ENCODE measurements at places on chromosomes 2 and 18.

DNA sequence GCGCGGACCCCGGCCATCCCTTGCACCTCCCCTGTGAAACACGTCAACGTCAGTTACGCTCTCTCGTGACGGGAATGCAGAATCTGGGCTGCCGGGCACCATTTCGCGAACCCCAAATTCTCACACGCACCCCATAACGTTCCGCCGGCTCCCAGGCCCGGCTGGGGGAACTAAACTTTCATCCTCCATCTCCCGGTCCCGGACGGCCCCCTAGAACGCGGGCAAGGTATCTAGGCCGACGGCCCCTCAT, 544 bp downstream of the DNAJC27 start:
- no peak for DNase-seq

DNA sequence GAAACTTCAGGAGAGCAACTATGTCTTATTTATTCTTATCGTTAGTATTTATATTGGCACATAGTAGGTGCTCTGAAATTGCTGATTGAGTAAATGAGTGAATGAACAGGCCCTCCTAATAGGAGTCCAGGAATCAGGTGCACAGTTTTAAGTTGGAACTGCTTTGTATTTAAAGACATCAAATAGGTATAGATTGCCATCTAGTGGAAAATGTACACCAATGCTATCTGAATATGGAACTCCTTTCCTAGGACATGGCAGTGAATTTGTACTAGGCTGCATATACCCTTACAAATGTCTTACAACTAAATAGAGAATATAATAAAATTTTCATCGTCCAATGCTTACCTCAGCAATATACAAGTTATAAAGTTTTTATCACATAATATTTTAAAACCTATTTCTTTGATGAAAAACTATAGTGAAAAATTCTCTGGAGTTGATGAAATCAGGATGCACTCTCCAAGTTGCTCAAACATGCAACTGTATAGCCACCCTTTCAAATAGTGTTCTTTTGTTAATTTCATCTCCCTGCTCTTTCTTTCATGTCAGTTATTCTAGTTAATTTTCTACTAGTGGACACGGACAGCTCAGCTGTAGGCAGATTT, 318.9 kb upstream of the SYT4 start:
- peak; percentile 13 for DNase-seq

- no peak for DNase-seq
Measured at GRCh38 chr2:236473691-236474090, 95.9 kb upstream of the ACKR3 start.

- DNase-seq: no peak
Measured at GRCh38 chr2:61585383-61585782, 47.2 kb upstream of the XPO1 start.

- peak; percentile 59 for DNase-seq
Measured at GRCh38 chr18:48022531-48023329, 92.3 kb upstream of the SMAD2 start.

GRCh38 chr18:30828700-30829099, 213.8 kb downstream of the DSC3 start:
- no peak for DNase-seq

DNA sequence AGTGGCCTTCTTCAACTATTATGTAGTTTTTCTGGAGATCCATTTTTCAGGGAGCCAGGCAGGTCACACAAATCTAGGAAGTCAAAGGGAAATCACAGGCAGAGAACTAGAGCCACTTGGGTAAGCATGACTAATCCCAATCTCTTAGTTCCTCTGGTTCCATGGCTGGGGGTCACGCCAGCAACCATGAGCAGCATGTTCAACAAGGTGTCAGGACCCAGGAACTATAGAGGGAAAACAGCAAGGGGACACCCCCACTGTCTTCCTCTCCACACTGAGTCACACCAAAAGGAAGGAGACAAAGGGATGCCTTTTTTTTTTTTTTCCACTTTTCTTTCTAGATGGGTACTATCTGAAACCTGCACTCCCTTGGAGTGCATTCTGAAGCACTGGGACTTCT, 250.9 kb downstream of the OTX1 start:
- DNase-seq: no peak

DNA sequence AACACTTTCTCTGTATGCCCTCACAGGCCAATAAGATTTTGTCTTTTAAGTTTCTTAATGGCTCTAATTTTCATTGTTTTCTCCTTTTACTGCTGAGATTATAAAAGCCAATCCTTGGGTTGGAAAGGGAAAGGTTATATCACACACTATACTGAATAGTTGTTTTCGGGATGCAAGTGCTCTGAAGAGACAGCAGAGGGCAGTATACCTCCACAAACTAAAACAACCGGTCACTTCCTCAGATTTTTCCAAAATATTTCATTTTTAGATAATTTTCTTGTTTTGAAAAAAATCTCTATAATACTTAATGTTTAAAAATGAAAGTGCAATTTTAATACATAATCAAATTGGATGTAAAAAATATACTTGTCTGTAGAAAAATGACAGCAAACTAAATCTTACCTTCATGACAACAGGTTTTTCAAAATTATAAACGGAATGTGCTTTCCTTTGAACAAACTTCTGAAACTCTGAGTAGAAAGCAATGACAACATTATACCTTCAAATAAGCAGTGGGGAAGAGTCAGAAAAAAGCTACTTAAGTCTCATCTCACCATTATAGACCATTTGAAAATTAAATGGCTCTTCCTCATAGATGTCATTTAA, 82.7 kb downstream of the ORC4 start:
- peak; percentile 40 for DNase-seq

- no peak for DNase-seq
Measured at GRCh38 chr2:18484625-18485024, 75.8 kb downstream of the RDH14 start.

GRCh38 chr2:67394734-67395133, 2.4 kb upstream of the ETAA1 start:
- no peak for DNase-seq

DNA sequence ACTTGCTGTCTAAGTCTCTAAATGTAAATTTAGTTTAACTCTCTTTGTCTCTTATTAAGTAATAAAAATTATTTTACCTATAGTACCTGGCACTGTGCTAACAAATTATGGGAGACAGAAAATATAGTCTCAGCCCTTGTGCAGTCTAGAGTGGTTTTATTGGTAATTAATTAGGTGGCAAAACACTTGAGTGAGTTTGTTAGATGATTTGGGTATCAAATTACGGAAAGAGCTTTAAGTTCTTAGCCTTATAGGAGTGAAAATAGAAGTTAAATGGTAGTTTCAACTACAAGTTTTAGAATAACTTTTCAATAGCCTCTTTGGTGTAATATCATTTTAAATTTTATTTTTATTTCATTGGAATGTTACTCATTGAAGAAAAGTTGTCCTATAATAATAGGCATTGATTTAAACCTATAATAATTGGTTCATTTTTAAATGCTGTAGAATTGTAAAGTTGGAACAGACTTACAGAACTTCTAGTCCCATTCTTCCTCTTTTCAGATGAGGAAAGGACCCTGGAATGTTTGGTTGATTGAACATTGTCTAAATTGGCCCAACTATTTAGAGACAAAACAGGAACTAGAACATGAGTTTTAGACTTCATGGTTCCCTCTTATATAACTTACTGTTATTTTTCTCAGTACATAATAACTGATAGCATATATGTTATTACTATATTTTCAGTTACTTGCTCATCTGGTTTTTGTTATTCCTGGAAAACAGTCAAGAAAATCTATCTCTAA, 10.2 kb upstream of the HTR2B start:
- DNase-seq: no peak

DNA sequence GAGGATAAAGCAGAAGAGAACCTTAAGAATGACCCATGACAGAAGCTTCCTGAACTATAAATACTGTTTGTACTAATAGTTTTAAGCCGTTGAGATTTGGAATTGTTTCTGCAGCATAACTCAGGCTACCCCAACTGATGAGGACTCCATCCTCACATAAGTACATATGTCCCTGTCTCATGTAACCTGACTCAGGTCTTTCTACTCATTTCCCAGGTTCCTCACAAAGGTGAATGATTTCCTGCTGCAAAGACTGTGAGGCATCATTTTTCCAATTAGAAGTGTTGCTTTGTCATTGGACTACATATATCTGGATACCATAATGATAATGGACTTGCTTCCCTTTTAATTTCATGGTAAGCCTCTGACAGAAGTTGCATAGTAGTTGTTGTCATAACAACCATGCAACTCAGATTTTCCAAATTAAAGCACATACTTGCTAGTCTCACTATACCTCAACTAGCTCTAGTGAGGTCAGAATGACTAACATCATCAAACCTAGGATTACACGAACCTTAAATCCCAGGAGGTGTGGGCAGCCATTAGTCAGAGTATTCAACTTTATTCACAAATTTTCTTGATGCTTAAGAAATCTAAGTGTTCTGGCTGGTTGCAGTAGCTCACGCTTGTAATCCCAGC, 38.0 kb upstream of the NEDD4L start:
- DNase-seq: no peak

GRCh38 chr2:165558832-165559231, 89.3 kb downstream of the CSRNP3 start:
- DNase-seq: no peak

- no peak for DNase-seq
Measured at GRCh38 chr18:36441426-36442240, 144.1 kb downstream of the FHOD3 start.

DNA sequence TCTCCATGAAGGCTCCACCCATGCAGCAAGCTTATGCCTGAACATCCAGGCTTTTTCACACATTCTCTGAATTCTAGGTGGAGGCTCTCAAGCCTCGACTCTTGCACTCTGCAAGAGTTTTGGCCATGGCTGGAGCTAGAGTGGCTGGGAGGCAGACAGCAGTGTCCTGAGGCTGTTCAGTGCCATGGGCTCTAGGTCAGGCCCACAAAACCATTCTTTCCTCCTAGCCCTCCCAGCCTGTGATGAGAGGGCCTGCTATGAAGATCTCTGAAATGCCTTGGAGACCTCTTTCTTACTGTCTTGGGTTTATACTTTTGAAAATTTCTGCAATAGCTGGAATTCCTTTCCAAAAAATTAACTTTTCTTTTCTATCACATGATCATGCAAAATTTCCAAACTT, 210.7 kb downstream of the RND3 start:
- no peak for DNase-seq

DNA sequence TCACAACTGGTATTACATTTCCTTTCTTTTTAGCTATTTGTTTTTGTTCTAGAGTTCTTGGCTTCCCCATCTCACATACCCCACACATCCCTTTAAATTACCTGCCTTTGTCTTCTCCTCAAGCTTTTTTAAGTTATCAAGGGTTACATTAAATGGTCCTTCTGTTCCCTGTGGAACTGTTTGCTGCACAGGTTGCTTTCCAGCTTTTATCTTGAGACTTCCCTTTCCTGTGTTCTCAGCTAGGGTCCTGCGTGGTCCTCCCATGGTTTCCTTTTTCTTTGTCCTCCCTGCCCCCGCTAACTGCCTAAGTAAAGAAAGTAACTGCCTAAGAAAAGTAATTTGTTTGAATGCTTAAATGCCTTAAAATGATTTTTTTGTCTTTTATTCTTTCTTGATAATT, 66.8 kb downstream of the EPB41L5 start:
- no peak for DNase-seq

DNA sequence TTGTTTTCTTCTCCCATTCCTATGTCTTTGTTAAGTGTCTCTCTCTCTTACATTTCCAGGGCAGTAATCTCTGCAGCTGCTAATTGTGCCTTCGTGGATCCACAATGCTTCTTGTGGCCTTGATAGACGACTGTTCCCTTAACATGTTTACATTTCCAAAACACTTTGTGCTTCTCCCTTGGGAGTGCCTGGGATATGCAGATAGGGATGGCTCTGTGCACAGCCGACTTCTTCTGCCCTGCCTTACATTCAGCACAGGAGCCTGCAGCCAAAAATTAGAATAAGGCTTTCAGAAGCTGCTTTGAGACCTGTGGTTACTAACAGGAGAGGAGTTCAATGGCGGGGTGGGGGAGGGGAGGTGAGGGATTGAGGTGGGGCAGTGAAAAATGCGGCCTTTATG, 328.9 kb downstream of the TDRD15 start:
- DNase-seq: no peak

- no peak for DNase-seq
Measured at GRCh38 chr2:143754742-143755141, 625.5 kb downstream of the ARHGAP15 start.

DNA sequence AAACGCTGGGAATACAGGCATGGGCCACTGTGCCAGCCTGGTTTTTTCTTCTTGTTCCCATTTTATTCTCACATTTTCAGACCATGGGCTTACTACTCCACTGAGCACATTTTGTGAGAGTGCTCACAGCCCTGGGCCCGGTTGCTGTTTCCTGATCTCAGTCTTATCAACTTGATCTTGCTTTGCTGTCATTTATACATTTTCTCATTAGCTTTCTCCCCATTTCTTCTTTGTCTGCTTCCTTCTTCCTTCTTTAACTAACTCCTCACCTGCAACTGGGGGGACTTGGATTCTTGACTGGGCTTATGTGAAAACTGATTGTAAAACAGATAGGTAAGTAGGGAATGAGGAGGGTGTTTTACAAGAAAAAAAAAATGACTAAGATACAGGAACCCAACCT, 117.3 kb downstream of the PLB1 start:
- no peak for DNase-seq

DNA sequence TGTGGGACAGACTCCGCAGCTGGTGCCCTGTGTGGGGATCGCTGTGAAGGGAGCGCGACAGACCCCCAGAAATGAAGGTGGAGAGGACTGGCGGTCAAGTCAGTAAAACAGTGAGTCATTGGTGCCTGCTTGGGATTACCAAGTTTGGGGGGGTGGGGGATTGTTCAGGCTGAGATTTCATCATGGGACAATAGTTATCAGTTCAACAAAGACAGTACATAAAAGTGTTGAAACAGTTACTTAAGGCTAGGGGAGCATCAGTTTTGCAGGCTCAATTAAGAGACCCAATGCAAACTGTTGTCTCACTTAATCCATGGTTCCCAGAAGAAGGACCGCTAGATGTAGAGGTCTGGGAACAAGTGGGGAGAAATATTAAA, 42.4 kb upstream of the PDK1 start:
- no peak for DNase-seq

- DNase-seq: peak; percentile 58
Measured at GRCh38 chr2:20326163-20326780, 24.4 kb downstream of the PUM2 start.

DNA sequence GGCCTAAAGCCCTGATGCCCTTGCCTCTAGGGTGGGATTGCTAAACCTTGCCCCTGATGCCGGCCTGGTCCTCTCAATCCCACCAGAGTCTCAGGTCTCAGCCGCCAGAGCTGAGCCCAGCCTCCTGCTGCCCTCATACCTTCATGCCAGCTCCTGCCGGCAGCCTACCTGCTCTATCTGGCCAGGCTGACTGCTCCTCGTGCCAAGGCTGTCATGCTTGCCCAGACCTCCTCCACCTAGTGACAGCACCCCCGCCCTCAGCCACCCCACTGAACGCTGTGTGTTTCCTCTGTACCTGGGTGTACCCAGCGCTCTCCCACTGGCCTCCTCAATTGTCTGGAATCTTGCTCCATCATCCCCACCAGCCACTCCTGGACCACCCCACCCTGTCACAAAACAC, 120.1 kb downstream of the CACNB4 start:
- DNase-seq: no peak
